ENCODE measurements at places on chromosomes 7 and 10.
A peak's percentile ranks its signal among the peaks of the same experiment; 100 is the strongest.

DNA sequence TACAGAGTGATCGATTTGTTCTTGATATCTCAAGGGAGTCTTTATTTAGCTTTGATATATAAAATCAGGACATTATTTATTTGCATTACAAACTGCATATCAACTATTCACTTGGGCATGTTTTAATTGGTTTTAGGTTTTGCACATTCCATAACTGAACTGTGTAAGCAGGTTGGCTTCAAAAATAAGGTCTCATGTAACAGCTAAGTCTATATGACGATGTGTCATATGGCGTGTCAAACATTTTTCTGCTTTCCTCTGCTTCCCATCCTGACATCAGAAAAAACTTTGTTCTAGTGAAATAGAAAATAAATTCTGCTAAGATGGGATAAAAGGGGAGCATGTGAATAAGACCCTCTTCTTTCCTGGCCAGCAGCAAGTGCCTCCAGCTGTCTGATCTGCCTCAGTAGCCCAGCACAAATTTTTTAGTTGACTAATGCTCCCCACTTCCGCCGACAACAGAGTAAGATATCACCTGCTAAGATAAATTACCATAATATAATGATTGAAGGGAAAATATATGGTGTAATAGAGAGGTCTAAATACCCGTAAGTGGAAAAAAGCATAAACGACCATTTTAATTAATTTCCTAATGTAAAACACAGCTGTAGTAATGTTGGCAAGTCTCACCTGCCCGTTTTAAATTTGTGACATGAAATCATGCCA lies 180.5 kb downstream of the TAX1BP1 start:
- no peak for DNase-seq

DNA sequence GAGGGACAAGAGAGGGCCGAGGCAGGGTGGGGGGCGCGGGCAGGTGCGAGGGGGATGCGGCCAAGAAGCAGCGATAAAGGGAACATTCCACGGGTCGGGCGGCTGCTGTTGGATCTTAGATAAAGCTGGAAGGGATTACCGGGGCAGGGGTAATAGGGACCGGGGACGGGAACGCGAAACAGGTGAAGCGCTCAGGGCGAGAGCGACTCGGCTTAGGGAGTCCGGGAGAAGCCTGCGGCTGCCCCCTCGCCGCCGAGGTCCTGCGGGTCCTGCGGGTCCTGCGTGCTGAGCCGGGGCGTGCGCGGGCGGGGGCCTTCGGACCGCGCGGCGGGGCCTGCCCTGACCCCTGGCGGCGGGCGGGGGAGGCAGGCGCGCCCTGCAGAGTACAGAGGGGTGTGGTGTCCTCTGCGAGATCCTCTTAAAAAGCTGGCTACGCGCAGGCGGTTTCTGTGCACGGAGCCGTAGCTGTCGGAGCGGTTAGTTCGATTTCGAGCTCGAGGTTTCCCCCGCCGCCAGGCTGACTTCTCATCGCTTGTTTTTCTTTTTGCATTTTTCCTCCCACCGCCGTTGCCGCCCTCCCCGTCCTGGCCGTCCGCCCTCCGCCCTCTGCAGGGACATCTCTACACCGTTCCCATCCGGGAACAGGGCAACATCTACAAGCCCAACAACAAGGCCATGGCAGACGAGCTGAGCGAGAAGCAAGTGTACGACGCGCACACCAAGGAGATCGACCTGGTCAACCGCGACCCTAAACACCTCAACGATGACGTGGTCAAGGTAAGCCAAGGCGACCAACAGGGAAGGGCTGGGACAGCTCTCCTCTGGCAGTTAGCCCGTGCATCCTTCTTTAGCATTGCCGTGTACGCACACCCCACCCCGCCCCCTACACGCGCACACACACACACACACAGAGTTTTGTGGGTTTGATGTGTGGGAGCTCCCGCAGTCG lies 1.4 kb downstream of the CAV1 start:
- DNase-seq: peak; percentile 24

DNA sequence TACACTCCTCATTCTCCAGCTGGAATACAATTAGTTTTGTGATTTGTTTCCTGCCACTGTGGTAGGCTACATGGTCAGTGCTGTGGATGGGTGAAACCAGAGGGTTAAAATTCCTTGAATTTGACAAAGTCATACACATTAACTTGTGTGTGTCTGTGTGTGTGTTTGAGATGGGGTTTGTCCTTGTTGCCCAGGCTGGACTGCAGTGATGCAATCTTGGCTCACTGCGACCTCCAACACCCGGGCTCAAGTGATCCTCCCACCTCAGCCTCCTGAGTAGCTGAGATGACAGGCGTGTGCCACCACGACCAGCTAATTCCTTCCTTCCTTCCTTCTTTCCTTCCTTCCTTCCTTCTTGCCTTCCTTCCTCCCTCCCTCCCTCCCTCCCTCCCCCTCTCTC lies 24.8 kb upstream of the GIMAP8 start:
- DNase-seq: no peak

DNA sequence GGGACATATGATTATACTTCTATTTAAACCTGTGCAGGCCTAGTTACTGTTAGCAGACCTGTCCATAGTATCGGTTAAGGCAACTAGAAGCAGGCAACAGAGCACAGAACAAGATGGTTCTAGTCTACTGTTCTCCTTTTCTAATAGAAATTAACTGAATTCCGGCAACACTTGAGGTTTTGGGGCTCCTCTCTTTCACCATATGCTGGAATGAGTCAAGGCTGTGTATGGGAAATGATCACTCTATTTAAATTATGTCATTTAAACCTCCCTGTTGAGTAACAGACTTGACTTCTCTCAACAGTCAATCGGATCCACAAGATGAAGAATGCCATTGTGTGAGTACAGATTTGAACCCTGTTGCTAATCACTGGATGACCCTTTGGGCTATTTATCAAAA lies 6.2 kb upstream of the OTUD1 start:
- no peak for DNase-seq

DNA sequence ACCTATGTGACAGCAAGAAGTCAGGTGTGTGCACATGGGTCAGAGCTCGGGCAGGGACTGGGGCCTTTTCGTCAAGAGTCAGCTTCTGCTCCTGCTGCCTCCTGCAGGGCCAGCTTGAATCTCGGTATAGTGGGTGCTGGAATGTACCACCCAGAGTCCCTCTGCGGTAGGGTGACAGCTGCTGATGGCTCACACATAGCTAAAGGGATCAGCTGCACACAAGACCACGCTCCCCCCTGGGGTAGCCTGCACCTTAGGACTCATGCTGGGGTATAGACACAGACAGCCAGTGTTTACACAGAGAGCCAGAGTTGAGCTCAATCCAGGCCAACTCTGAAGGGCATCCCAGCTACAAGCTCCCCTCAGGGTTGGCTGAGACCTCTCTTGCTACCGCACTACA lies 14.0 kb upstream of the COL13A1 start:
- DNase-seq: no peak

DNA sequence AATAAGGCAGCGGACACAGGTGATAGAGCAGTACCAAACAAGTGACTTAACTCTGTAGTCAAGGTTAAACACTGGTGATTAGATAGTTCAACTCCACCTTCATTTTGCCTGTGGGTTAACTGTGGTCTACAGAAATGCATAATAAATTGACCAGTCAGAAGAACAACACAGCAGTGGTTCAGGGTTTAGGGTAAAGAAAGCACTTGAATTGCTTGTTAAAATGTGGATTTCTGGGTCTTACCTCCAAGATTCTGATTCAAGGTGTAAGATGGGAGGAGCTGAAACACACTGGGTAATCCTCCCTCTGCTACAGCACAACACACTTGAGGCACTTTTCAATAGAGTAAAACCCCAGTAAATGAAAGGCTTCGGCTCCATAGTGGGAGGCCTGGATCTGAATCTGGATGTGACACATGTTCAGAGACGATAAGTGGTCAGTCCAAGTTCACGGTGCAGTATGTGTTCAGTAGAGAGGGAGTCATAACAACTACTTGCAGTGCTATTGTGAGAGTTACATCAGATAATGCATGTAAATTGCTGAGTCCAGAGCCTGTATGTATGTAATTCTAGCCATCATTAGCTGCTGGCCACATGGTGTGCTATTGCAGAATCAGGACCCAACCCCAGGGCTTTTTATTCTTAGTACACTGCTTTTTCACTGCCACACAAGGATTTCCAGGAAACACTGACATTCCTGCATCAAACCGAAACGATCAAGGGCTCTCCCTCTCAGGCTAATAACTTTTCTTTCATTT lies 141.7 kb downstream of the SORCS1 start:
- no peak for DNase-seq

- DNase-seq: no peak
Observed at GRCh38 chr10:8095959-8096358, 41.5 kb downstream of the GATA3 start.

DNA sequence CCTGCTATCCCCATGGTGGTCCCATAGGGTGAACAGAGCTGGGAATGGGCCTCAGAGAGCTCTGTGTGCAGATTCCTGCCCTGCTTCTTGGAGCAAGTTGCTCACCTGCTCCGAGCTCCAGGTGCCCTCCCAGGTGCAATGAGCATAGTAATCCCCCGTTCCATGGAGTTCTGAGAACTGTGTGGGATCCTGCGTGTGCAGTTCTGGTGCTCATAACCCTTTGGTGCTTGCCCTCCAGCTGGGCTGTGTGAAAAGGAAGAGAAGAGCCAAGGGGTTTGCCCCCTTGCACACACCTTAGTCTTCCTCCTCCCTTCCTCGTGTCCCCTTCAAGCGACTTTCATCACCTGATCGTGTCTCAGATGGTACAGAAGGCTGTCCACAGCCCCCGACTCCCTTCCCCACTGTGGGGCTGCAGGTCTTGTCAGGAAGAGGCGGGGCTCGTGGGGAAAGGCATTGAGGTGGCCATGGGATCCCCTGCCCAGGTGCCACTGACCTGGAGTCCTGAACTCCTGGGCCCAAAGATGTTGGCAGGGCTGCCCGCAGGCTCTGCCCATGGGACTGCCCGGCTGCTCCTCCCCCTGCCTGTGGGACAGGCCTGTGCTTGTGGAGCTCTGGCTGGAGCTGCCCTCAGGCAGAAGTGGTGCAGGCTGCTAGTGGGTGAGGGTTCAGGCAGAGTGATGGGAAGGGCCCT lies 21.9 kb upstream of the ZNF488 start:
- DNase-seq: no peak

DNA sequence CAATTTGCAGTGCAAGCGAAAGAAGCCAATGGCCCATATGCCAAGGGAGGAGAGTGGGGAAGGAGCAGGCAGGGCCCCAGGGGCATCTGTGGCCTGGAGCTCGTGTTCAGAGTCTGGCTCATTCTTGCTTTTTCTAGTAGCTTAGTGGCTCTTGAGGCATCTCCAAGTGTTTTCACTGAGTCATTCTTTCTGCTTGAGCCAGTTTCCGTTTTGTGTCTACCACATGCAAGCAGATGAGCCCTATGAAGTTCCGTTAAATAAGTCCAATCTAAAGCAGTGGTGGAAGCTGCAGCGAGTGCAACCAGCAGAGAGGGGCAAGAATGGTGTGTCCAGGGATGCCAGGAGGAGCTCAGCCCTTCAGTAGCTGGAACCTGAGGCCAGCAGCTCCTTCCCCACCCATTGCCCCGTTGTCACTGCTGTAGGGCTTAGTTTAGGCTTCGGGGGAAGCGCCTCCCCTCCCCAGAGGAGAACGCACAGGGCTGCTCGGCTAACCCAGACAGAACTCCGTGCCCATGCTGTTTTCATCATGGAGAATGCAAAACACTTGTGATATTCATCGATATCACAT lies 57.4 kb upstream of the EBF3 start:
- DNase-seq: no peak

DNA sequence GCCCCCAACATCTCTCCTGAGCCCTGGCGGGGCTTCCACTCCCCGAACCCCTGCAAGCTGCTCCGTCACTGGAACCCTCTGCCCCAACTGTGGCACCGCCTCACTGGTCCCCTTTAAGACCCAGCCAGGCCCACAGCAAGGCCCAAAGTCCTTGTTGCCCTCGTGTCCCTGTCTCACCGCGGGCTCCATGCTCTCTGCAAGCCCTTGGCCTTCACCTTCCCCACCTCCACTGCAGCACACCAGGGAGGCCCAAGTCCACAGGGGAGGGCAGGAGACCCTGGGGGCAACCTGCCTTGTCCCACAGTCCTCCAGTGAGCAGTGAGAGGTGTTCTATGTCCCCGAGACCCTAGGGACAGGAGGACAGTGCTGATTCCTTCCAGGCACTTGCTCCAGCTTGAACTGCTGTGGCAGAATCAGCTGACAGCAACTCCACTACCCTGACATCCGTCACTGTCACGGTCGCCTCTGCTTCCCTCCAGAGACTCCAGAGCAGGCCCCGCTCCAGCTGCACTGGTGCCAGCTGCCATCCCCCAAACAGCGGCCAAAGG lies 105.3 kb downstream of the CYTH3 start:
- DNase-seq: no peak

DNA sequence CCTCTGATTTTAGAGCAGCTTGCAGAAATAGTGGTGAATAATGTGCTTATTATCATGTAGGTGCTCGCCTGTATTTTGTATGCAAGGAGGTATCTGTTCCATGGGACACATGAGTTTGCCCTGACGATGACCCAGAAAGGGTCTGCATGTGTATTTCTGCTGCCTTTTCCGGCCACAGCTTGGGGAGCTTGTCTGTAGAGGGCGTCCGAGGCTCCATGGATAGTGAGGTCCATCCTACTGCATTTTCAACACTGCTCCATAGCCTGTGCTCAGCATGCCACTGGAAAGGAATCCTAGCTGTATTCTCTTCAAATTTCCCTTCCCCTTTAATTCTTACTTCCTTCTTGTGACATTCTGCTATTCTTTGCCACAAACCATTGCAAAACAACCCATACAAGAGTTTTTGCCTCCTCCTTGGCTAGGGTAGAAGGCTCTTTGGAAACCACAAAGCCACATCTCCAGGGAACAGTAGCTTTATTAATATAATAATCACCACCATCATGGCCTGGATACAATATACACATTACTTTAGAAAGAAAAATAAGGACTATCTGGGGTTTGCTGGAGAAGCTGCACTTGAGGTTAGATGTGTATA lies 127.7 kb downstream of the DYNC1I1 start:
- DNase-seq: no peak

GRCh38 chr7:30771174-30771879 lies at the start of gene MINDY4:
TSS of gene MINDY4 (plus strand) at chr7:30771417. CDS start at chr7:30771494, 77 bp downstream.
- peak; percentile 18 for DNase-seq

DNA sequence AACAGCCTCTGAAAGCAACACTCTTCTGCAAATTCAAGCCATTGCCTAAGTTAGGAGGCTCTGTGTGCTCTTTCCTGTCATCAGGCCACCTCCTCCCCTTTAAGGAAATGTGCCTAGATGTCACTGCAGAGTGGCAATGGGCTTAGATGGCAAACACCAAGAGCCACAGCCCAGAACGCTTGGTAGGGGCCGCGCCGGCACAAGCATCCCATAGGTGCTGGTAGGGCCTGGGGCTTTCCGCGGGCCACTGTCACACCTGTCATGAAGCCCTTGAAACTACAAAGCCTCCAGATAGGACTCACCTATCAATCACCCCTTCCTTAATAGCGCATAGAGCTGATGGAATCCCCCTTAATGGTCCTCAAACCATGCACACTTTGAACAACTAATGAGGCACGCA lies 299.9 kb downstream of the GRID1 start:
- DNase-seq: no peak

DNA sequence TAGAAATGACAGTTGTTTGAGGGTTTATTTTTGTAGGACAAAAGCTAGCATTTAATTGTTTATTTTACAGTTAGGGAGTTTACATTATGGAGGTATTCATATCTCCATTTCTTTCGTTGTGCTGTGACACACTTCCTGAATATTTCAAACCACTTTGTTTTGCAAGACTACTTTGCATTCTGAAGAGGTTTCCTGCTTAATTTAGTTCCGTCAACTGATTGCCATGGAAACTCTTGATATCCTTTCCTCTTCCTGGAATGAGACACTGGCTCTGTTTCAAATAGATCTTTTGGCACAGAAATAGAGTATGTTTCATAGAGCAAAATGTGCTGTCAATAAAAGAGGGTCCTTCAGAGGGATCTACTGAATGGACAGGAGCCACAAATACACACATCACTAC lies 159.5 kb upstream of the AGR3 start:
- DNase-seq: no peak

All from stimulated activated CD8-positive, alpha-beta memory T cell treated with anti-CD3 and anti-CD28 coated beads, Interleukin-7, amount 100 ng/mL, for 1 hour (primary cell).